ENCODE measurements at places on chromosomes 16 and 17.

GRCh38 chr16:9170470-9170869 is 79.0 kb downstream of the HAPSTR1 start:
- H3K4me3 ChIP-seq: no peak overlapping the region
- no peaks in the 10 kb centered on the region for H3K36me3 ChIP-seq
- no peaks in the 10 kb centered on the region for H3K27me3 ChIP-seq
- no peak overlapping the region for H3K27ac ChIP-seq
- no peaks in the 10 kb centered on the region for H3K4me1 ChIP-seq

GRCh38 chr16:7638306-7638705 is 305.7 kb downstream of the RBFOX1 start:
- no peaks in the 10 kb centered on the region for H3K27me3 ChIP-seq
- no peak overlapping the region for H3K27ac ChIP-seq
- no peaks in the 10 kb centered on the region for H3K36me3 ChIP-seq
- DNase-seq: no peak

DNA sequence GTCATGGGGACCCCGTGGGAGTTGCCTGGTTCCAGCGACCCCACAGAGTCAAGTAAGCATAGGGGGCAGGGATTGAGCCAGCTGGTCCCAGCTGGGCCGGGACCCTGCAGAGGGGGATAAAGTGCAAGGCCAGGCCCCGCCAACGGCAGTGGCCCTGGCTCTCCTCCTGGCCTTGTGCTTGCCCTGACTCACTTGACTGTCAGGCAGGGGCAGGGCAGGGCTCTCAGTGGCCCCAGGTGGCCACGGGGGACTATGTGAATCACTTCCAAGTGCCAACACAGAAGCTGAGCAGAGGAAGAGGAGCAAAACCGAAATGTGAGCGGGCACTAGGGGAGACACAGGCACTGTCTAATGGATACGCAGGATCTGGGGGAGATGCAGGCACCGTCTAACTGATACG is 21.6 kb upstream of the NCBP3 start:
- H3K27me3 ChIP-seq: no peaks in the 10 kb centered on the region
- H3K36me3 ChIP-seq: 0 out of 2 replicates have a peak, but pooled peaks cover 5% of the 10 kb centered on the region
- no peak for DNase-seq
- H3K4me1 ChIP-seq: no peaks in the 10 kb centered on the region
- no peak overlapping the region for H3K27ac ChIP-seq

GRCh38 chr16:7074715-7075114 is 257.9 kb upstream of the RBFOX1 start:
- no peaks in the 10 kb centered on the region for H3K4me1 ChIP-seq
- H3K4me3 ChIP-seq: no peak overlapping the region
- no peaks in the 10 kb centered on the region for H3K36me3 ChIP-seq
- no peaks in the 10 kb centered on the region for H3K27me3 ChIP-seq
- no peak for DNase-seq

- H3K36me3 ChIP-seq: no peaks in the 10 kb centered on the region
- H3K4me1 ChIP-seq: no peaks in the 10 kb centered on the region
- no peaks in the 10 kb centered on the region for H3K27me3 ChIP-seq
- no peak overlapping the region for H3K4me3 ChIP-seq
- H3K27ac ChIP-seq: no peak overlapping the region
These were observed 923 bp downstream of the GDPD3 start for GRCh38 chr16:30112197-30113030.

- DNase-seq: no peak
- H3K27me3 ChIP-seq: no peaks in the 10 kb centered on the region
- H3K36me3 ChIP-seq: no peaks in the 10 kb centered on the region
- no peak overlapping the region for H3K4me3 ChIP-seq
- no peak overlapping the region for H3K27ac ChIP-seq
These were observed 70.6 kb upstream of the MED9 start for GRCh38 chr17:17406225-17406624.

DNA sequence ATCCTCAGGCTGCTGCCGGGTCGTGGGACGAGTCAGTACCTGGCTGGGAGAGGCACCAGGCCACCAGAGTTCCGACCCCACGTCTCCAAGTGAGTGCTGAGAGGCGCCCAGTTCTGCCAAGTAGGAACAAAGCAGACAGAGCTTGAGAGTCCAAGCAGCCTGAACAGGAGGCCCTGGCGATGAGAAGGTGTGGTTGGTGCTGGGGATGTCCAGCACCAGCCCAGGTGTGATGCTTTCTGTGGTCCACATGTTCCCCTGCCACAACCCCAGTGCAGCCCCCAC is 10.8 kb downstream of the TAX1BP3 start:
- no peak overlapping the region for H3K4me3 ChIP-seq
- no peaks in the 10 kb centered on the region for H3K36me3 ChIP-seq
- H3K4me1 ChIP-seq: 0 out of 2 replicates have a peak, but pooled peaks cover 2% of the 10 kb centered on the region
- no peaks in the 10 kb centered on the region for H3K27me3 ChIP-seq
- DNase-seq: no peak

DNA sequence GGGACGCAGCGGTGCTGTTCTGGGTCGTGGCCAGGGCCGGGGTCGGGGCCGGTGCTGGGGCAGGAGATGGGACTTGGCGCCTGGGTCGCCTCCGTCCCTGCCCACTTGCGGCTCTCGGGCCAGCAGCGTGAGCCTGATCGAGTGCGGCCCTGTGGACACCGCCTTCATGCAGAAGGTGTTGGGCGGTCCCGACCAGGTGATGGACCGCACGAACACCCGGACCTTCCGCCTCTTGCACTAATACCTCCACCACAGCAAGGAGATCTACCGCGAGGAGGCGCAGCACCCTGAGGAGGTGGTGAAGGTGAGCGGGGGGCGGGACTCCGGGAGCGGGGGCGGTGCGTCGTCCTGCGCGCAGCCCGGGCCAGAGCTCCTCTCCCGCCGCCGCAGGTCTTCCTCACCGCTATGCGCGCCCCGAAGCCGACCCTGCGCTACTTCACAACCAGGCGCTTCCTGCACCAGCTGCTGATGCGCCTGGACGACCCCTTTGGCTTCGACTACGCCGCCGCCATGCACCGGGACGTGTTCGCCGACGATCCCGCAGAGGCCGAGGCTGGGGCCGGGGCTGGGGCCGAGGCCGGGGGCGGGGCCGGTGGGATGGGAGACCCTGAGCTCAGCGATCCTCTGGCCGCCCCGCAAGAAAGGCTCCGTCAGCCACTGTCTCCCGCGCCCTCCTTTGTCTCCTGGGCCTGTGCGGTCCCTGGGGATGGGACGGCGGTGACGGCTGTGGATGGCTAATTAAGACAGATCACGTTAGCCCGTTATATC is 4.5 kb upstream of the HSD17B1 start:
- H3K4me1 ChIP-seq: peaks cover 2% of the 10 kb centered on the region
- peaks cover 6% of the 10 kb centered on the region for H3K36me3 ChIP-seq
- H3K27me3 ChIP-seq: no peaks in the 10 kb centered on the region
- H3K4me3 ChIP-seq: peak overlapping the region; percentile 50

DNA sequence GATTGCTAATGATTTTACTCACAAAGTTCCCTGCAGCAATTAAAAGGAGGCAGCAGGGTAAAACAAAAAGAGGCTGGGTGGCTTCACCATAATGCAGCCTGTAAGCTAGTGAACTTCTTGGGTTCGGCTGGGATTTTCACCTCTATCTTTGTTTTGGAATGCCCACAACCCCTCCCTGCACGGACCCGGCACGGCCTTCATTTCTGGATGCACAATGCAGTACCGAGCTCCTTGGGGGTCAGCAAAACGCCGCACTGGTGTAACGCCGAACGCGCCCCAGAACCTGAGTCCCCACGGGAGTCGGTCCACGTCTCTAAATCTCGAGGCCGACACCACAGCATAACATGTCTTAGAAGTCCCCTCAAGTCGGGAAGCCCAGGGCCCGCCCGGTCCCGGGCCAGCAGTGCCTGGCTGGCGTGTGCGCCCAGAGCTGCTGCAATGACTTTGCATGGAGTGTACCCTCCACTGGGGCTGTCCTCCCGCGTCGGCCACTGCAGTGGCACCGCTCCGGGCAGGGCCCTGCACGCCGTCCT is 759 bp downstream of the UBE2O start:
- H3K27me3 ChIP-seq: no peaks in the 10 kb centered on the region
- H3K4me3 ChIP-seq: peak overlapping the region; percentile 52
- H3K36me3 ChIP-seq: no peaks in the 10 kb centered on the region
- no peak for DNase-seq

GRCh38 chr17:37774504-37774903 is 29.6 kb upstream of the HNF1B start:
- no peaks in the 10 kb centered on the region for H3K4me1 ChIP-seq
- H3K27ac ChIP-seq: no peak overlapping the region
- DNase-seq: no peak
- no peaks in the 10 kb centered on the region for H3K27me3 ChIP-seq
- no peaks in the 10 kb centered on the region for H3K36me3 ChIP-seq
- H3K4me3 ChIP-seq: no peak overlapping the region

DNA sequence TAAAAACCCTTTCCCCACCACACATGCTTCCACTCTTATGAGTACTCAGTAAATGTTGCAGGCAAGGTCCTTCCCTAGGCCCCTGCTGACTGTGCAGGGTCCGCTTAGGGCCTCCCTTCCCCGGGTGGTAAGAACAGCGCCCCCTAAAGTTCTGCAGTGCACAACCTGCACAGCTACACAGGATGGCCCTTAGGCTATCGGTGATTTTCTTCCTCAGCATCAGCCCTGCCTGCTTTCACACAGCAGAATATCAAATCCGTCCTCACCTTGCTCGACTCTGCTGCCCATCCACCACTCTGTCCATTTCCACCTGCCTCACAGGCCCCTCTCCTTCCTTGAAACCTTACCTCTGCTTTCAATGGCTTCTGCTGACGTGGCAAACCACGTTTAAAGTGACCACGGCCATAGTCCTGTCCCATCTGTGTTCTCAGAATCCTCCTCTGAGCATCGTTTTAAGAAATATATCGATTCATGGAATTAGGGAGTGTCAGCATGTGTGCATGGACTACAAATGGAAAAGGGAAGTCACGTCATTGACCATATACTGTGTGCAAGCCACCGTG is 51.4 kb upstream of the TMEM132E start:
- no peaks in the 10 kb centered on the region for H3K27me3 ChIP-seq
- no peak overlapping the region for H3K27ac ChIP-seq
- no peaks in the 10 kb centered on the region for H3K36me3 ChIP-seq
- H3K4me1 ChIP-seq: no peaks in the 10 kb centered on the region
- no peak overlapping the region for H3K4me3 ChIP-seq

DNA sequence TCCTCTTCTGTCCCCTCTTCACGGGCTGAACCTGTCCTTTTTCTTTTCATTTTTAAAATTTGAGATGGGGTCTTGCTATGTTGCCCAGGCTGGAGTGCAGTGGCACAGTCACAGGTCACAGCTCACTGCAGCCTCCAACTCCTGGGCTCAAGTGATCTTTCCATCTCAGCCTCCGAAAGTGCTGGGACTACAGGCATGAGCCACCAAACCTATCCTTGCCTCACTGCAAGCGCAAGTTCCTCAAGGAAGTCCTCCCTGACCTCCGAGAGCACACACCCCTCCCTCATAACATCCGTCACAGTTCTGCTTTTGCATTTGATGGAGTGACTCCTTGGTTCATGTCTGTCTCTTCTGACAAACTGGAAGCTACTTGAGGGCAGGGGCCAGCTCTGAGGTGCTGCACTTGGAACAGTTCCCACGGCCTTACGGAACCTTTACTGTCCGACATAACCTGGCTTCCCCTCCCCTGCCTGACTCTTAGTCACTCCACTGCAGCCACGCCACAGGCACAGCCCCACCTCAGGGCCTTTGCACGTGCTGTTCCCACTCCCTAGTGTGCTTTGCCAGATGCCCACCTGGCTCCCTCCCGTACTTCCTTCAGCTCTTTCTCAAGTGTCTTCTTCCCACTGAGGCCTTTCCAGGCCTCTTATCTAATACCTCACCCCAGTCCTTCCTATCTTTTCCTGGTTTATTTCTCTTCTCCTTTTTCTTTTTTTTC is 4.4 kb downstream of the TBX6 start:
- H3K27ac ChIP-seq: no peak overlapping the region
- H3K27me3 ChIP-seq: no peaks in the 10 kb centered on the region
- no peak for DNase-seq
- no peak overlapping the region for H3K4me3 ChIP-seq
- H3K4me1 ChIP-seq: no peaks in the 10 kb centered on the region

DNA sequence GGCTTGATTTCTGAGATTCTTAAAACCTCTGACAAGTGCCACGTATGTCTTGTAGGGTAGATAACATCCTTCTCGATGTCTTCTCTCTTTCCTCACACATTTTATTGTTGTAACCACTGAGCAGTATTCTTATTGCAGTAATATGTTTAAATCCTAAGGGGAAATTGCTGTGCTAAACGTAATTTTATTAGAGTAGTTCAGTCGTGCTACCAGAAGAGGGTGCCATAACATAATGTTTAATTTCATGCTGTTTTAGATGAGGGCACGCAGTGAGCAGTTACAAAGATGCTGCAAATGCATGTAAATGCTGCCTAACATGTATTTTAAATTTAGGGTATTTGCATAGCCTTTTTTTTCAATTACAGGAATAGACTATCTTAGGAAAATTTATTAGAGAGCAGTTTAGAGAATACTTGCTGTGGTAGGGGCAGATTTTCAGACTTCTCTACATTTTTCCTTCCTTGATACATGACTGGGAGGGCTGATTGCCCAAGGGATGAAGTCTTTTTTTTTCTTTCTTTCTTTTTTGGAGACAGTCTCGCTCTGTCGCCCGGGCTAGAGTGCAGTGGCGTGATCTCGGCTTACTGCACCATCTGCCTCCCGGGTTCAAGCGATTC is 51.7 kb downstream of the GAN start:
- H3K4me3 ChIP-seq: no peak overlapping the region
- no peak for DNase-seq
- H3K36me3 ChIP-seq: peaks cover 6% of the 10 kb centered on the region
- no peak overlapping the region for H3K27ac ChIP-seq

DNA sequence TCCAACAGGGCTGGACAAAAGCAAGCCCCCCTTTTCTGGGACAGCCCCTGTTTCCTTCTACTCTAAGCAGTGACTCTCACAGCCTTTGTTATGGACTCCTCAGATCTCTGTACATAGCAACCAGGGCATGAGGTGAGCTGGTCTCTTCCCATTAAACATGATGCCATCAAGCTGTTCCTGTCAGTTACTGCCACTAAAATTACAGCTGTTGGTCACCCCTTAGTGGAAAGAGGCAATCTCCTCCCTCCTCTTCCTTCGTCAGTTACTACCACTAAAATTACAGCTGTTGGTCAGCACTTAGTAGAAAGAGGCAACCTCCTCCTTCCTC is 95.2 kb upstream of the SMIM36 start:
- H3K27ac ChIP-seq: no peak overlapping the region
- H3K27me3 ChIP-seq: no peaks in the 10 kb centered on the region
- peaks cover 2% of the 10 kb centered on the region for H3K4me1 ChIP-seq

GRCh38 chr17:37466471-37466870 is 23.2 kb upstream of the DUSP14 start:
- DNase-seq: no peak
- H3K36me3 ChIP-seq: no peaks in the 10 kb centered on the region
- H3K4me1 ChIP-seq: no peaks in the 10 kb centered on the region
- no peak overlapping the region for H3K4me3 ChIP-seq
- no peaks in the 10 kb centered on the region for H3K27me3 ChIP-seq

- no peaks in the 10 kb centered on the region for H3K27me3 ChIP-seq
- H3K4me1 ChIP-seq: no peaks in the 10 kb centered on the region
- no peak for DNase-seq
- H3K27ac ChIP-seq: no peak overlapping the region
These were observed 49.8 kb upstream of the USP7 start for GRCh38 chr16:9013508-9013864.

DNA sequence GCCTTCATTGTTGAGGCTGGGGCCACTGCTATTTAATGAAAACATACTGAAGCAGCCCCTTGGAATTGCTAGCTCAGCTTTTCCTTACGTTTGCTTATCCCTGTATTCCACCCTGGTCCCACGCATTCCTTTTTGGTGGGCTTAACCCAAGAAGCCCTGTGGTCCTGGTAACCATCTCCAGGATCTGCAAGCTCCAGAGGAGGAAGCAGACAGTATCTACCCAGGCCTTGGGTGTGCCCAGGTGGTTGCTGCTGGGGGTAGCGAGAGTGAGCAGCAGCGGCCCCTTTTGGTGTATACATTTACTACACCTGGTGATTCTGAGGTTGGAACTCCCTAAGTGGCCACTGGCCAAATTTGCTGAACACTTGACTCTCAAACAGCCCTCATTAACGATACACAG is 97.7 kb downstream of the CBLN1 start:
- DNase-seq: peak; percentile 35
- H3K4me1 ChIP-seq: 0 out of 2 replicates have a peak, but pooled peaks cover 2% of the 10 kb centered on the region
- H3K36me3 ChIP-seq: no peaks in the 10 kb centered on the region
- H3K27me3 ChIP-seq: no peaks in the 10 kb centered on the region
- H3K4me3 ChIP-seq: no peak overlapping the region
